Stimulated activated CD8-positive, alpha-beta memory T cell treated with anti-CD3 and anti-CD28 coated beads, Interleukin-7, amount 100 ng/mL, for 48 hours (primary cell): ENCODE measurements at places on chromosomes 3 and 15.

GRCh38 chr3:38646062-38646461, 3.4 kb downstream of the SCN5A start:
- no peak for DNase-seq

GRCh38 chr3:13539671-13540070, 9.3 kb upstream of the FBLN2 start:
- DNase-seq, result no peak

DNA sequence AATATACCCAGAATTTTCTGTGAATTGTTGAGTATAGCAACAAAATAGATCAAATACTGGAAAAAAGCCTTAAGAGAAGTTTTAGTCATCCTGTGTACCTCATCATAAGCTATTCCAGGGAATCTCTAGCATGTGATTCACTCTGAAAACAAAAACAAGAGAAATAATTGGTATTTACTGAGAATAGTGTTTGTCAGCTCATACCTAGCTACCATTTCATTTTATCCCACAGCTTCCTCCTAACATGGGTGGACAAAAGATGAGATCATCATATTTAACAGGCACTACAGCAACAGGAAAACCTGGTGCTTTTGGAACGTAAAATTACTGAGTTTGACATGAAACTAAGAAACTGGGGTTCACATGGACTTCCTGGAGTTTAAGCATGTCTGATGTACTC, 753.5 kb upstream of the NECTIN3 start:
- no peak for DNase-seq

DNA sequence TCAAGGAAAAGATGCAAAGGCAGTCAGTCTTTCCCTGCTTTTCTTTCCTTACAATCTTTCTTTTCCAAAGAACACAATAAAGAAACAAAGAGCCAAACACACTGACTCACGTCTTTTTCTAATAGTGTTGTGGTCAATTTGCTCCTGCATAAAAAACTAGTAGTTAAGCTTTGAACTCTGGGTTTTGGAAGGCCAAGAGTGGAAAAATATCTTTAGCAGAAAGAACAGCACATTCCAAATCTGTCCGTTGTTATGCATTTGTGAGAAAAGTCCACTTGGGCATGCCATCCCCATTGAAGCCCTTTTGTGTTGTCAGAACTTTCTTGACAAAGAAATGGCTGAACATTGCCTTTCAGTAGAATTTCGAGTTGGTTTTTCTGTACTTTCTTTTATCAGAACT, 18.2 kb downstream of the COL8A1 start:
- DNase-seq, result no peak

DNA sequence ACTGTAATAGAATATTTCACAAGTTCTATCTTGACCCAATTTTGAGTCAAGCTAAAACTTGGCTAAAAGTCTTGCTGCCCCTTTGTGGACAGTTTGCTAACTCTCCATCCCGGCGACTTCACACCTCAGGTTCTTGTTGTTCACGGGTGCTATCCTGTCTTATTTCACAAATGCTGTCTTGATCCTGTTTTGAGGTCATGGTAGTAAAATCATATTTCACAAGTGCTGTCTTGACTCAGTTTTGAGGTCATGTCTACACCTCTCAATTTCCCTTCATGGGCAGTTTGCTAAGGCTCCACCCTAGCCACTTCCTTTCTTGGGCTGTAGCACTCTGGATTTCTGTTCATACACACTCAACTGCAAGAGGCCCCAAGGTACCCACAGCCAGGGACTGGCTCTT, 45.0 kb upstream of the GK5 start:
- DNase-seq, result peak; percentile 14

DNA sequence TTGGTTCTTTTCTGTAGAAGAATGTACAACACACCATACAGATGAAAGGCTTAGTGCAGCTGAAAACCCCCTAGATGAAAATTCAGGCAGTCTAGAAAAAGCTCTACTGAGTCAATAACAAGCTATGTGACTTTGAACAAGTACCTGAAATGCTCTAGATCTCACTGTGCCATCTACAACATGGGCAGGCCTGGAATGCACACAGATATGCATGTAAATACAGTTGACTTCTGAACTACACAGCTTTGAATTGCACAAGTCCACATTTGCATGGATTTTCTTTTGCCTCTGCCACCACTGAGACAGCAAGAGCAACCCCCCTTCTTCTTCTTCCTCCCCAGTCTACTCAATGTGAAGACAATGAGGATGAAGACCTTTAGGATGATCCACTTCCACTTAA, 98.4 kb downstream of the CNTN3 start:
- no peak for DNase-seq

DNA sequence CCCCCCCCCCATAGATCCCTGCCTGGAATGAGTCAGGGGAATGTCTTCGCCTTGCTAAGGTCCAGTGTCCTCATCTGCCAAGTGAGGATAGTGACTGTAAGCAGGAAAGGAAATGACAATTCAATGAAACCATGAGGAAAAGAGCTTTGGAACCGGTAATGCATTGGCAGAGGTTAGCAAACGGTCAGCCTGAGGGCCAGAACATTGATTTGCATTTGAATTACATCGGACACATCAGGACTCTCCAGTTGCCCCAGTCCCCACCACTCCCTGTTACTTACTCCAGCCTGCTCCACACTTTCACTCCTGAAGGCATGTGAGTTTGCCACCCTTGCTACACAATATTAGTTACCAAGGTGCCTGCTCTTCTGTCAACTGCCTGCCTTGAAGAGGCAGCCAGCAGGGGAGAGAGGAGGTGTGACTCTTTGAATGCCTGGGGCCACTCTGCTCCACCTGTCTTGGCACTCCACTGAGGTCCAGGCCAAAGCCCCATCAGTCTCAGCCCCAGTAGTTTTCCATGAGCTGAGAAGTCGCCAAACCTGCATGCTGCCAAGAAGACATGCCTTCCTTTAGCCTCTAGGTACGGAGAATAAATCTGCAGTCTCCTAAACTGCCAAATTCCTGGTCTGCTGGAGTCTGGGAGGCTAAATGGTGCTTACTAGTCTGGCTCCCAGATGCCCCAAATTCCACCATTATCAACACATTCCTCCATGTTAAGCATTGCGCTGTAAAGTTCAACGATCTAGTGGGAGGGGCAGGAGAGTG, 191.7 kb upstream of the TLE3 start:
- no peak for DNase-seq

- DNase-seq, result no peak
These were observed 68.7 kb upstream of the MB21D2 start for GRCh38 chr3:192986379-192986778.

- DNase-seq, result no peak
These were observed 7.3 kb upstream of the CHCHD6 start for GRCh38 chr3:126696701-126697267.

DNA sequence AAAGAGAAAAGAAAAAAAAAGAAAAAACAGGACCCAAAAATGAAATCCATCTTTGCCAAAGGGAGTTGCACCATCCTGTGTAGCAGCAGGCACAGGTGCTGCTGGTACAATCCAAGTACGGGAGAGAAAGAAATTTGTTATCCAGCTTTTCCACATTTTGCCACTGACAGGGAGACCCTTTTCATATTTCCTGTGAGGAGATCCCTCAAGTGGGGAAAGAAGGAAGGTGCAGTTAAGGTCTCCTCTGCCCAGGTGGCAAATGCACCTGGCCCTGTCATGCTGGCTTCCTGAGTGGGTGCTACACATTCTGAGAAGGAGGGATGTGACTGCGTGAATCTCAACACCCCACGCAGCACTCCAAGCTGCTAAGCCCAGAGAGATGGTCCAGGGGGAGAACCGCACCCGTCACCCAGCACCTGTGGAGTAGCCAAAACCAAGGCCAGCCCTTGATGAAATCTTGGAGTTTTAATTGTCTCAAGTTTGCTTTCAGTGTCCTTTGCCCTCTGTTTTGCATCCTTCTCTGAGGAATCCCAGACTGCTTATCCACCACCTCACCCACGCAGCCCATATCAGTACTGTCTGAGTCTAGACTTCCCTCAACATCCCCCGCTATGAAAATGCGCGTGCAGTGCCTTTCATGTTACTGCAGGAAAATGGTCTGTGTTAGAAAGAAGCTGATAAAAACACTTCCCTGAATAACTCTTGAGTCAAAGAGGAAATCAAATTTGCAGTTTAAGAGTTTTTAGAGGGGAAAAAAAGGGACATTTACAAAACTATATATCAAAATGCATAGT, 141.9 kb upstream of the THBS1 start:
- no peak for DNase-seq

DNA sequence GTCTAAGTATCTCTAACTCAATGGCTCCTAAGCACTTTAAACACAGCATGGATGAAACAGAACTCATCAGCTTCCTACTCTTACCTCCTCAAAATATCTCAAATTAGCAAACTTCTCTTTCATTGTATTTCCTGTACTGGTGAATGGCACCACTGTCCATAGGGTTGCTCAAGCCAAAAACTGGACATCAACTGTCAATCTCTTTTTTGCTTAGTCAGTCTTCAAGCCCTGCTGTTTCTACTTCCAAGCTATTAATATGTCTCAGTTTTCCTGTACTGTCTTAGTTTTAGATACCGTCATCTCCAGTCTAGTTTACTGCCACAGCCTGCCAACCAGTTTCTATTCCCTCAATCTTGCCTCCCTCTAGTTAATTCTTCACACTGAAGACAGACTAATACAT, 48.3 kb upstream of the KPNA4 start:
- no peak for DNase-seq

GRCh38 chr3:172317984-172318383, 130.3 kb downstream of the GHSR start:
- no peak for DNase-seq

GRCh38 chr3:123781571-123782275, 102.4 kb downstream of the MYLK start:
- no peak for DNase-seq

- DNase-seq, result no peak
These were observed 479.4 kb downstream of the ERC2 start for GRCh38 chr3:55988905-55989304.

GRCh38 chr3:125069452-125069851, 13.7 kb upstream of the HEG1 start:
- no peak for DNase-seq

DNA sequence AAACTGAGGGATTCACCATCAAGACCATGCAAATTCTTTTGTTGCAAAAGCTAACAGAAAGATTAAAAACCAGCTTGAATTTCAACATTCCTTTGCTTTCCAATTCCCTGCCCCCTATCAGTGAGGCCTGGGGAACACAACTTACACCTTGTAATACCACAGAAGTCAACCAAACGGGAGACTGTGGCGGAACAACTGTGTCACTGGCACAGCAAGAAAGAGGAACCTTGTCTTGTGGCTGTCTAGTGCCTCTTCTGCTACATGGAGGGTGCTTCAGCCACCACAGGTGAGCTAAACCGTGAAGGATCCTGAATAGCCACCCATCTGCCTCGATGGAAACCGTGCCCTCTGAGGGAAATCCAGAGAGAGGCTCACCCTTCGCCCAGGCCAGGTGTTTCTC, 11.4 kb downstream of the CCDC12 start:
- DNase-seq, result no peak

DNA sequence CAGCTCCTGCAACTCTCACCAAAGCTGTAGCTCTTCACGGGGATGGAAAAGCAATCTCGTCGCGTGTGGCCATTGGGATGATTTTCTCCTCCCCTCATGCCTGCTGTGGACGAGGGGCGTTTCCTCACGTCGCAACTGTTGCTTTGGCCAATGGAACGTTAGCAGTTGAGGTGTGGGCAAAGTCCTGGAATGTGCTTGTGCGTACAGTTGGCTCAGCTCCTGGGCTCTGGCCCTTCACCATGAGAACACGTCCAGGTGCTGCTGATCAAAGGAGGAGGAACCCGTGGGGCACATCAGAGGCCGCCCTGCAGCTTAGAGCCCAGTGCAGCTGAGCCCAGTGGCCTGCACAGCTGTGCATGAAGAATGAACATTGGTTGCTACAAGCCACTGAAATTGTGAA, 186.1 kb downstream of the TJP1 start:
- DNase-seq, result no peak

GRCh38 chr3:54454806-54455205, 332.5 kb downstream of the CACNA2D3 start:
- no peak for DNase-seq

GRCh38 chr3:195036574-195036973, 234.4 kb downstream of the XXYLT1 start:
- DNase-seq, result no peak

DNA sequence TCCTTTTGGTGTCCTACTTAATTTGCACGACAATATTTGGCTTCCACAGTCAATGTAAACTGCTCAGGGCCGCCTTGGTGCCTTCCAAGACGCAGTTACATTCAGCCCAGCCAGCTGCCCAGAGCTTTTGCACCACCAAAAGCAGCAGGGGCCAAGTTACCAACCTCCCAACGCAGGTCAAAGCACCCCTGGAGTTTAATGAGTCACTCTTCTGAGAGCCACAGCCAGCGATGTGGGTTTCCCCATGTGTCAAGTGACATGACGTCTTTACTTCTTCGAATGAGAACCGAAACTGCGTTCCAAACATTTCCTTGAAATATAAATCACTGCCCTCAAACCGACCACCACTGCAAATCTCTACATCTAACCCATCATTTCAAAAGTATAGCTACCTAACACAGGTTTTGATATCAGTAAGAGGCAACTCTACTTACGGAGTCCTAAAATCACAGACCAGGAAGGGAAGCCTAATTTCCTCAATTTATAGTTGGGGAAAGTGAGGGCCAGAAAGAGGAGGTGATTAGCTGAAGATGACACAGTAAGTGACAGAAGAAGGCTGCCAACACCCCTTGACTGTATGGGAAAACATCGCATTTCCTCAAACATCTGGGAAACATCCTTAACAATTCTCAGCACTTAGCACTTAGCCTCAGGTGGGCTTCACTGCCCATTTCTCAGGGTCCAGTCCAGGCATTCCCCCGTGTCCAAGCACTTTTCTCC, 24.5 kb downstream of the MB21D2 start:
- DNase-seq, result peak; percentile 78

DNA sequence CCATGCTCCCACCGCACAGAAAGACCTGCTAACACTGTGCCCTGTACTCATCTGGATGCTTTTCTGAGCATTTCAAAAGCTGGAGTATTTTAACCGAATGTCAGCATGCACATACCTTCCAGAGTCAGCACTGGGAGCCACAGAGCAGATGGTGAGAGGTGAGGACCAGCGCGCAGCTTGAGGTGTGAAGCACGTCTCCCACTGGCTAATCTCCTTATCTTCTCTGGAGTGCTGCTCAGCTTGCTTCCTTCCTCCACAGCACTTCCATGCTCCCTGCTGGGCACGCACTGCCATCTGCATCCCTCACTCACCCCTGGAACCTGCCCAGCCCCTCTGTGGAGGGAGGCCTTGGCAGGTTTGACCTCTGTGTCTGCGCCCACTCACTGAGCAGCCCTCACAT, at the start of gene GNB5:
GNB5 (minus strand) TSS at position 186 of the 400 bp plus-strand sequence. CDS start 6,716 bp downstream, outside the sequence.
- DNase-seq, result no peak

GRCh38 chr15:31296646-31297574, 29.7 kb upstream of the KLF13 start:
- no peak for DNase-seq

- DNase-seq, result no peak
These were observed 1030.5 kb downstream of the FHIT start for GRCh38 chr3:60220768-60221167.

DNA sequence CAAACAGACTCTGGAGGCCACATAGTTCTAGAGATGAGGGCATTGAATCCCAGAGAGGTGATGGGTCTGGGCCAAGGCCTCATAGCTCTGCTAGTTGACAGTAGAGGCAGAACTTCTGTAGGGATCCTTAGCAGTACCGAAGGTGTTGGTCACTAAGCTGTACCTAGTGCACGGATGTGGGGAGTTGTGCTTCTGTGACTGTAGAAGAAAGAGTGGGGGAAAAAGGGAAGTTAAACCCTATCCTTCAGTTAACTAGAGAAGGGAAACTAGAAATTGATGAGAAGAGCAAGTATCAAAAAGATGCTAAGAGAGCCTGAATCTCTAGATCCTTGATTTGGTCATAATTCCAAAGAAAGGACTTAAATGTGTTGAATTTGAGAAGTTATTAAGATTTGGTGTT, 186.7 kb downstream of the NFKBIZ start:
- DNase-seq, result no peak
